ENCODE measurements at places on chromosomes 7 and 10.

GRCh38 chr7:47901542-47901941 lies 46.7 kb downstream of the PKD1L1 start:
- no peak for DNase-seq

DNA sequence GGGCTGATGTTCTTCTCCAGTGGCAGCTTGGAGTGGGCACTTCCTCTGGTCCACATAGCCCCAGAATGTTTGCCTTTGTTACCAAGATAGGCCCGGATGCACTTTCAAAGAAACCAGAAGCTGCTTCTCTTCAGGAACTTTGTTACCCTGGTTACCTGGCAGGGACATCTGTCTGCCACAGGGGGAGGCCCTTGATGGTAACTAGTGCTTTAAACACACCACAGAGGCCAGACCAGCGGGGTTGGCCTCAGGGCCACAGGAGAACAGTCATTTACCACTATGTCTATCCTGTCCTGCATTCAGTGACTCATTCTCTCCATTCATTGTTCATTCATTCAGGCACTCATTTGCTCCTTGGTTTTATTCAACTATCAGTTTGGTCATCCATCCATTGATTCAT lies 11.9 kb upstream of the PLEKHA1 start:
- DNase-seq, result no peak

- no peak for DNase-seq
Observed at GRCh38 chr10:127815147-127815546, 77.6 kb downstream of the CLRN3 start.

GRCh38 chr7:24741679-24742505 lies 15.4 kb downstream of the GSDME start:
- no peak for DNase-seq

DNA sequence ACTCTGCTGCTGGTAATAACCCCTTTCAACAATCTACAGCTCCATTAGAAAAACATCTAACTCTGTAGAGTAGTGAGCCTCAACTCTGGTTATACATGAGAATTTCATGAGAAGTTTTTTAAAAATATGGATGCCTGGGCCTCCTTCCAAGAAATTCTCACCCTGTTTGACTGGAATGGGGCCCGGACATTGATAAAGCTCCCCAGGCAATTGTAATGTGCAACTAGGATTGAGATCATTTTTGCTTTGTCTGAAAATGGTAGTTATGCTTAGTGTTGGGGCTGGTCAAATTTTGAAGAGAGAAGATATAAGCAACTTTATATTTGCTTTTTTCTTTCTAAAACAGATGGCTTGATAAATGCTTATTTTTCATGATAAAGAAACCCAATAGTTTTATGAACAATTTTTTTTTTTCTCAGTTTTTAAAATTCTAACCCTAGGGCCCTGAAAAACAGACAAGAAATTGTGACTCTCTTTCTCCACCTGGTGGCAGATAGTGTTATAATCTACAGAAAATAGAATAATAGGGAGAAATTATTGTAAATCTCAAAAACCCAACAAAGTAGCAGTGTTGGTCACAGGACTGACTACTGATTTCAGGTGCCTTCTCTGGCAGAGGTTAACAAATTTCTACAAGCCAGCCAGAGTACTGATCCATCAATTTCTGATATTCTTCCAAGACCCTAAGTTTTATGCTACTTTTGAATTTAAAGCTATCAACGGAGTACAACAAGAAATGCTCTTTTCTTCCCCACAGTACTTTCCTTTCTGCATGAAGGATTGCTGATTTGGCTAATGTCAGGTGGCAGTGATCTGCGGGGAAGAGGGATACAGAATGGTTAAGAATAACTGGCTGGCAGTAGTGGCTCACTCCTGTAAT lies 174.8 kb downstream of the DKK1 start:
- DNase-seq, result peak; percentile 43

DNA sequence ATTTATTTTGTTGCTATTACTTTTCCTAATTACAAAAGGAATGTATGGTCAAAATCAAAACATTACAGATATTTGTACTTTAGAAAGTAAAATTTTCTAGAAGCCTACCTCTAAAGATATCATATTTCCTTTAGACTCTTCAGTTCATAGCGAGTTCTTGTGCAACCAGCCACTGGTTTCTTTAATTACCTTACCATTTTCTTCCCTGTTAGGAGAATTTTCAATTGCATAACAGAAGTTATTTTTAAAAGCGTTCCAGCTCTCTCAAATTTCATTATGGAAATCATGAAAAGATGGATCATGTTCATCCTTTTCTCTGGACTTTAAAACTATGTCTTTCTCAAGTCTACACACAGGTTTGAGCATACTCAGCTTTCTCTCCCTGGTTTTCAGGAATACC lies 5.0 kb upstream of the TRUB1 start:
- no peak for DNase-seq

- no peak for DNase-seq
Observed at GRCh38 chr7:41881331-41882130, 178.6 kb upstream of the INHBA start.

GRCh38 chr7:26349005-26349915 lies 57.6 kb downstream of the SNX10 start:
- peak; percentile 36 for DNase-seq

- no peak for DNase-seq
Observed at GRCh38 chr7:75795831-75796285, 17.7 kb downstream of the CCL24 start.

- no peak for DNase-seq
Observed at GRCh38 chr10:94065362-94065761, 71.6 kb downstream of the PLCE1 start.

GRCh38 chr10:2681891-2682290 lies 385.5 kb upstream of the PFKP start:
- DNase-seq, result no peak

GRCh38 chr7:28190077-28190710 lies 9.6 kb upstream of the JAZF1 start:
- no peak for DNase-seq

DNA sequence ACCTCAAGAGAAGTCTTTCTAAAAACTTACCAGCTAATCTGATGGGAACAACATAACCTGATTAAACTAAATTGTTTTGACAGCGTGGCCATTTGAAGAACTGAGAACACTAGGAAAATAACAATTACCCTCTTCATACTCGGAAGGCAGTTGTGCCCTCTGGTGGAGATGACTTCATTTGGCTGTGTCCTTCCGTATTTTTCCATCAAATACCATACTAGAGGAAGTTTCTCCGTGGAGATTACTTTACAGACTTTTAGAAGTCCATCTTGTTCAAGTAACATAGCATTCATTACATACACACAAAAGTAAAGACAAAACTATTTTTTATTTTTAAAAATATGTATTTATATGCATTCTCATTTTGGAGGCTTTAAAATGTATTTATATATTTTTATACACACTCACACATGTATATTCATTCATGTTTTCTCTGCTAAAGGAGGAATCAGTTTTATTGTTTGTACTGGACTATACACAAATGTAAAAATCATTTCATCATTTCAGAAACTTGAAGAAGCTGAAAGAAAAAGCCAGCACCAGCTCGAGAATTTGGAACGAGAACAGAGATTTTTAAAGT lies 25.2 kb downstream of the SMNDC1 start:
- peak; percentile 68 for DNase-seq

DNA sequence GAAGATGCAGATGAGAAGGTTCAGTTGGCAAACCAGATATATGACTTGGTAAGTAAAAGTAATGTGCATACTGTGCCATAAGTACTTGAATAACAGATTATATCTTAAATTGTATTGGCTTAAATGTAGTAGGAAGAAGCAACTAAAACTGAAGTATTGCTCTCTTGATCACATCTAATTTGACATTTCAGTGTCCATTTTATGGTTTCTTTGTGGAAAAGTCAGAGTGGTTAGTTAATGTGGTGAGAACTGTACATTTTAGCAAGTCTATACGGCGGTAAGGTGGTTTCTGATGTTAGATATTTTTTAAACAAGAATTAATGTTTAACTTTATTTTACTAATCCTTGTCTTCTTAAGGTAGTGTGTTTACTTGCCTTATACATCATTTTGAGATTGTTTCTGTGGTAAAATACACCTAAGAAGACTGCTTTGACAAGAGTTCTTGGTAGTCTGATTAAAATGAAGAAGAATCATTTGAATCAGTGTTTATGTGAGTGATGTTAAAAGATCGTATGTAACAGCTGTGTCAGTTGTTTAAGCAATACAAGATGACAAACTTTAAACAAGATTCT lies 5.1 kb downstream of the ING3 start:
- no peak for DNase-seq

GRCh38 chr10:110176141-110177030 lies 31.0 kb upstream of the MXI1 start:
- no peak for DNase-seq

DNA sequence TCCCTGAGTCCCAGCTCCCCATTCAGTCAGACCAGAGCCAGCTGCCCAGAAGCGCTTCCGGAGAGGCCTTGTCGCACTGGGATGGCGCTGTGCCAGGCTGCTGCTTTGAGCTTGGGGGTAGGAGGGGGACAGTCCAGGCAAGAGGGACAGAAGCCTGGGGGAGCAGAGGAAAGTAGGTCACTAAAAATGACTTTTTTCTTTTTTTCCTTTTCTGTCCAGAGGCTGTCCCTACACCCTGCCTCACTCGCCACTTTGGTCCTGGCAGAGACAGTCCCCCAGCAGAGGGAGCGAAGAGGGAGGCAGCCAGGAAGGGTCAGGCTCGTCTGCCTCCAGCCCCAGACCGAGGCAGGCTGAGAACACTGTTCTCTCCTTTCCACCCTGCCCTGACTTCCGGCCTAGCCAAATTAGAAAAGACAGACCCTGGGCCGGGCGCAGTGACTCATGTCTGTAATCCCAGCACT lies 15.8 kb upstream of the TRIM8 start:
- DNase-seq, result no peak

DNA sequence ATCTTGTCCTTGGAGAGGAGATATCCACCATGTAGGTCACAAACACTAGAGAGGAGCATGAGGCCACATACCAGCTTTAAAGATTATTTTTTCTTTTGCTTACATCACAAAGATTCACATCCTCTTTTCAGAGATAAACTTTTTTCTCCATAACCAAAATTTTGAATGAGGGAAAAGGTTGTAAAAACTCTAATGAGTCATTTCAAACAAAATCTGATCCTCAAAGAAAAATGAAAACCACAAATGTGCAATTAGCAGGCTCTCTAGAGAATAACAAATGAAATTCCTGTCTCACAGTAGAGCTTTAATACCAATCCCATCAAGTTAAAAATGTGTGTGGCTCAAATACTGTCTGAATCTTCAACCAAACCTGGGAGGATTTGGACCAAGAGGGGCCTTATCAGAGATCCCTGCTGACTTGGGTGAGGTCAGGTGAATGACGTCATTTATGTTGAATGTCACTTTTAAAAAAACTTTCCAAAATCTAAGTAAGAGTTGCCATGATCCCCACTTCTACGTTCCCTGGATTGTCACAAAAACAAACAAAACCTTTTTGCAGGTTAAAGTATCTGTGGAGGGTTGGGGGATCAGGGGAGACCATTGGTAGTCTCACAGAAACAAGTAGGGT lies 261.5 kb upstream of the NPSR1 start:
- DNase-seq, result no peak

DNA sequence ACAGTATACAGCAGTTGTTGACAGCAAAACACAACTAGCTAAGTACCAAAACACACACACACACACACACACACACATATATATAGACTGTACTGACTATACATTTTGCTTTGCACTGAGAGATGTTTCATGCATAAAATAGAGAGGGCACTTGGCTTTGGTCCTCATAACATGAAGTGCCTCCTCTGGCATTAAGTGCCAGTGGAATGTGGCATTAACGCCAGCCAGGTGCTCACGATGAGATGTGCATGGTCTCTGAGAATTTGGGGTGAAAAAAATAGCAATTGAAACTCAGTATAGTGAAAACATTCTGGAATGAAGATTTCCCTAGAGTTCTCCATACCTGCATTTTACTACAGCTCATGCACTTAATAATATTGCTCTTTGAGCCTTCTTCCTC lies 70.0 kb upstream of the INSYN2A start:
- no peak for DNase-seq

- no peak for DNase-seq
Observed at GRCh38 chr10:123203393-123204126, 49.4 kb downstream of the BUB3 start.

- DNase-seq, result peak; percentile 15
Observed at GRCh38 chr10:92692697-92693533, 3.2 kb downstream of the HHEX start.

DNA sequence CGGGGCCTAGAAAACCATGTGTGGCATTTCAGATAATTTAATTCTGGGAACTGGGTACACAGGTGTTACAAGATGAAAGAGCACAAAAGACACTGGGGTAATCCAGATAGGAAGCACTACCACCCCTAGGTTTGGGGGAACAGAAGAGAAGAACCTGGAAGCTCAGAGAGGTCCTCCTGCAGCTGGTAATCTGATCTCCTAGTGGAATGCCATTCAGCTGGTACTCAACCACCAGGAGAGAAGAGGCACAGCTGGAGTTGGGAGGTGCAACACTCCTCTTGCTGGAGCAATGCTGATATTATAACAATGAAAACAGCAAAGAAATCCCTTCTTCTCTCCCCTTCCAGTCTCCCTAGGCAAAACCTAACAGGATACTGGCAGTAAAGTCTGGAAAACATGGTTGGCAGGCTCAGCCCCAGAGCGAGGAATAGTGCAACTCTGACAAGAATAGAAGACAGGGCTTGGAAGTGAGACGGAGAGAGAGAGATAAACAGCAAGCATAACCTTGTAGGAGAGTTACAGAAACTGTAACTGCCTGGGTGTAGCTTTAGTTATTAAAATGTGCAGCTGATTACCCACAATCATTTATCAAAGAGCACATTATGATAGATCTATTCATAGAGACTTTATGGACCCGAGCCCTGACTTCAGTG lies 35.0 kb downstream of the NRF1 start:
- no peak for DNase-seq

- DNase-seq, result no peak
Observed at GRCh38 chr10:5947471-5948207, 29.7 kb downstream of the IL15RA start.

DNA sequence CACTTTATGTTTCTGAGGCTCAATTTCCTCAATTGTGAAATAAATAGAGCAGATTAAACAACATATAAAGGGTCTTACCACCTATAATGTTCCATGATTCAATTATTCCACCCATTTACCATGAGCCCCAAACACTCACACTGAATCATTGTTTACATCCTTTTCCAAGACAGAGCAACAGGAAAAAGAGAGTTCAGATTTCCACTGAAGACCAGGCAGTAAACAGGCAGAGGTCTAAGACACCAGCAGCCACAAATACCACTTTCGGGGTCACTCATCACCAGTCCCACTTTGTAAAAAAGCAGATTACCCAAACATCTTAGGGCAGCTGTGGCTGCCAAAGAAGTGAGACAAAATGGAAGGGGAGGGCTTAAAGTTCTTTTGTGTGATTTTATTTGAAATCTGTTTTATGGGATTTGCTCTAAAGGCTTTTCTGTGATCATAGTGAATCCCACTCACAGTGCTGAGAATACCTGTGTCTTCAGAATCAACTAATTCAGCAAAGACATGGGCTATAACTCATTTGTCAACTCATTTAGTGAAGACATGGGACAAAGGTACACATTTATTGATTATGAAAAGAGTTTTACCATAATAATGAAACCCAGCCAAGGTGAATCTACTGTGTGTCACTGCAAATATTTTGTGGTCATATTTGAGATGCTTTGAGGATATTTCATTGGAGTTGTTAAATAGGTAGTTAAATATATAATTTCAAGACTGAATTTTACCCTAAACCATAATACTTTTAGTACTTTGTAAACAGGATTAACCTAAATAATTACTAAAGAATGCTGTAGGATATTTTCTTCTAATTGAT lies 24.8 kb upstream of the DLD start:
- no peak for DNase-seq
